ENCODE measurements at places on chromosomes 16 and 17. TPM values are rescaled to one million over a fixed set of nuclear protein-coding genes. Genes with fewer than 3 reads are reported as not detected.
A peak's percentile ranks its signal among the peaks of the same experiment; 100 is the strongest.

Gene SLC38A8
- not detected for total RNA-seq

Gene ALOXE3
- total RNA-seq = not detected

Gene ZNF19
- total RNA-seq = 3.3 TPM

- no peak overlapping the region for H3K4me3 ChIP-seq
- no peaks in the 10 kb centered on the region for H3K36me3 ChIP-seq
- no peak overlapping the region for H3K27ac ChIP-seq
- DNase-seq = no peak
These were observed 44.5 kb downstream of the KCNJ16 start for GRCh38 chr17:70119545-70119944.

GRCh38 chr17:43556292-43556691, 10.2 kb upstream of the ETV4 start:
- DNase-seq = peak; percentile 56
- no peaks in the 10 kb centered on the region for H3K27me3 ChIP-seq
- no peak overlapping the region for H3K27ac ChIP-seq
- no peak overlapping the region for H3K4me3 ChIP-seq
- H3K36me3 ChIP-seq = no peaks in the 10 kb centered on the region
- peaks cover 11% of the 10 kb centered on the region for H3K4me1 ChIP-seq

DNA sequence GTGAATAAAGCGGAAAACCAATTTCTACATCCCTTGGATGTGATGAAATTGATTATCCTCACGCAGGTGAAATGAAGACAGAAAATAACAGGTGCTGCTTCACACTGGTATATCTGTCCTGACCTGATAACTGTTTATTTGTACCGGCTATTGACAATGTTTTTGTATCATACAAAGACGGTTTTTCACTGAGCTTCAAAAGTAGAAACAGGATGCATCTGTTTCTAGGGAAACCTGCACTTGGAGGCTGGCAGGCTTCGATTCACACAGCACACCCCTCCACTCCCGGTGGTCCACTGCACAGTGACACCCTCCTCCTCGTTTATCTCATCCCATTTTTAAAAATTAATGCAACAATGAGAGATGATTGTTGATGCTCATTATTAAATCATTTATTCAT, 104.5 kb downstream of the CPPED1 start:
- no peaks in the 10 kb centered on the region for H3K4me1 ChIP-seq
- no peaks in the 10 kb centered on the region for H3K27me3 ChIP-seq
- DNase-seq = no peak
- no peak overlapping the region for H3K27ac ChIP-seq

DNA sequence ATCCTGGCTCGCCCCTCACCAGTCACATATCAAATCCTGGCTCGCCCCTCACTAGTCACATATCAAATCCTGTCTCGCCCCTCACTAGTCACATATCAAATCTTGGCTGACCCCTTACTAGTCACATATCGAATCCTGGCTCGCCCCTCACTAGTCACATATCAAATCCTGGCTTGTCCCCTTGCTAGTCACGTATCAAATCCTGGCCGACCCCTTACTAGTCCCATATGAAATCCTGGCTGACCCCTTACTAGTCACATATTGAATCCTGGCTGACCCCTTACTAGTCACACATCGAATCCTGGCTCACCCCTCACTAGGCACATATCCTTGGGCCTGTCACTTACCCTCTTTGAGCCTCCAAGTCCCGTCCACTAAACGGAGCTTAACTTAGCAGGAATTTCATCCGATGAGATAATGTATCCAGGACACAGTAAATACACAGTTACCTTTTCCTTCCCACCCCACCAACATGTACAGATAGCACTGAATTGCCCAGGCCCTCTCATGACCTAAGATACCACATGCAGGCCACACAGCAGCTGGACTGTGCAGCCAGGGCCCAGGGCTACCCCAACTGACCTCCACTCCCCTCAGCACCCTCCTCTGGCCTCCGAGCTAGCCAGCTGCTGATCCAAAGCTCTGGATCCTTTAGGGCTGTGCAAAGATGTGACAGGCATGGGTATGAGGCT, 157.8 kb upstream of the RPH3AL start:
- H3K4me3 ChIP-seq = no peak overlapping the region
- no peaks in the 10 kb centered on the region for H3K27me3 ChIP-seq
- no peaks in the 10 kb centered on the region for H3K36me3 ChIP-seq
- no peak for DNase-seq
- no peak overlapping the region for H3K27ac ChIP-seq

DNA sequence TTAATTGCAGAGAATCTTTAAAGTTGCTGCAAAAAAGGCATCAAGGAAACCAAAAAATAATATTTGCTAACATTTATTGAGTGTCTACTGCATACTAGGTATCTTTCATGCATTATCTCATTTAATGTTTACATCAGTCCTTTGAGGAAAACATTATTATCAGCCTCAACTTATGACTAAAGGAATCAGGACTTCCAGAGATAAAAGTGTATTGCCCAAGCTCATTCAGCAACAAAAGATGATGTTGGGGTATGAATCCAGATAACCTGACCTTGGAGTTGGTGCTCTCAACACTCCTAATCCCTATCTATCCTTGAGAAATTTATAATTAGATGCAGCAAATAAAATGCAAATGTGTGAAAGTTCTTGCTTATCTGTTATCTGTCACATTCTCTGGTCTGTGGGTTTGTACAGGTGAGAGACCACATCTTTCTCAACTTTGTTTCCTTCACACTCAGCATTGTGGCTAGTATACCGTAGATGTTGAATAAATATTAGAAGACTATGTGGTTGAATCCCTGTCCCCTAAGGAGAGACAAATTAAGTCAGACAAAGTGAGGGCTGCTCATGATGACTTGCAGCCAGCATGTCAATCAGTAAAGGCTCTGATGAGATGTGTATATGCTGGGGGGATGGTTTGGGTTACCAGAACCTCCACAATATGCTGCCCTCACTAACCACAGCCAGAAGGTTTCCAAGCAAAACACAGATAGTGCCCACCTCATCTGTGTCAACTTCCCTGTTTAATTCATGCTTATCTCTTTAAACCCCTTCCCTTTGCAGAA, 82.6 kb downstream of the NOG start:
- H3K4me1 ChIP-seq = peaks cover 4% of the 10 kb centered on the region
- no peak for DNase-seq
- no peaks in the 10 kb centered on the region for H3K36me3 ChIP-seq
- H3K27ac ChIP-seq = no peak overlapping the region

DNA sequence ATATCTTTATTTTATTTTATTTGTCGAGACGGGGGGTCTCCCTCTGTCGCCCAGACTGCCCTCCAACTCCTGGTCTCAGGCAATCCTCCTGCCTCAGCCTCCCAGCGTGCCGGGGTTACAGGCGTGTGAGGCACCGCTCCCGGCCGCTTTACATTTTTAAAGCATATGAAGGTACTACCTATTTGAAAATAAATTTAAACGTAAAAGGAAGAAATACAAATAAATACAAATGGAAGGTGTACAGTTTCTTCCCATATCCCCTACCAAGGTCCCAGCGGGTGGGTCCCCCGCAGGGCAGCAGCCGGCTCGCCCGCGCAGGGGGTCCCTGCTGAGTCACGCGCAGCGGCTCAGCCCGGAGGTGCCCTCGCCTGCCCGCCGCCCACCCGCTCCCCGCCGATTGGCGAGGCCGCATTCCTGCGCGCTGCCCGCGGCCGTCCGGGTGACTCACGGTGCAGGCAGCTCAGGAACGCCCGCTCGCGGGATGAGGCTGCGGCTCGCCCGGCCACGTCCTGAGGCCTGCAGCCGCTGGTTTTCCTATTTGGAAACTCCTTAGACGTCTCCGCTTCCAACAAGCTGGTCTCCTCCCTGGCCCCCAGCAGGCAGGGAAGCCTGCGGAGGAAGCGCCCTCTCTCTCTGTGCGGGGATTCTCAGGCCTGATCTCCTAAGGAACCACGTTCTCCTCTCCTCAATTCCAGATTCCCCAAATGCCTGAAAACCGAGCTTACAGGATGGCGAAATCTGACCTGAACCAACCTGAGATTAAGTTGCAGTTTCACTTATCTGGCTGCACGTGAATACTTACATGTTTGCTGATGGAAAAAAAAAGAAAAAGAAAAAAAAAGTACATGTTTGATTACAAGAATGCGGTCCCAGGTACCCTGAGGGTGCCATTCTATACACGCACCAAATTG, 54.8 kb upstream of the MAP3K14 start:
- H3K27me3 ChIP-seq = no peaks in the 10 kb centered on the region
- H3K27ac ChIP-seq = peak overlapping the region; percentile 69
- DNase-seq = peak; percentile 80
- H3K36me3 ChIP-seq = no peaks in the 10 kb centered on the region
- H3K4me3 ChIP-seq = peak overlapping the region; percentile 59
- H3K4me1 ChIP-seq = peaks cover 25% of the 10 kb centered on the region

DNA sequence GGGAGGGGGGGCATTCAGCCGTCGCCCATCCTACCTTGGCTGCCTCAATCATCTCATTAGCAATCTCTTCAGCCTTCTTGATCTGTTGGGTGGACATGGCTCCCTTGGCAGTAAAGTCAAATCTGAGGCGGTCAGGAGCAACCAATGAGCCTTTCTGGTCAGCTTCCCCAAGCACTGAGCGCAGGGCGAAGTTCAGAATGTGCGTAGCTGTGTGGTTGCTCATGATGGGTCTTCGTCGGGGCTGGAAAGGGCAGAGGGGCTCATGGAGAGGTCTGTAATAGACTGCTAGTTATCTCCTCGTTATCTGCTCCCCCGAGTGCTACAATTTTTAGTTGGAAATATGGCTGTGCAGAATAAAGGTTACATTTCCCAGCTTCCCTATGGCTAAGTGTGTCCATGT, 7.2 kb upstream of the EXOSC6 start:
- no peaks in the 10 kb centered on the region for H3K36me3 ChIP-seq
- H3K4me3 ChIP-seq = no peak overlapping the region
- H3K4me1 ChIP-seq = no peaks in the 10 kb centered on the region
- H3K27ac ChIP-seq = no peak overlapping the region

GRCh38 chr16:70511833-70512232, 11.5 kb downstream of the COG4 start:
- no peak overlapping the region for H3K4me3 ChIP-seq
- H3K27ac ChIP-seq = peak overlapping the region; percentile 69
- H3K36me3 ChIP-seq = peaks cover 2% of the 10 kb centered on the region
- DNase-seq = no peak
- H3K4me1 ChIP-seq = peaks cover 4% of the 10 kb centered on the region

GRCh38 chr17:4007346-4008081, 43.3 kb upstream of the ATP2A3 start:
- no peak overlapping the region for H3K27ac ChIP-seq
- no peaks in the 10 kb centered on the region for H3K4me1 ChIP-seq
- H3K4me3 ChIP-seq = no peak overlapping the region
- H3K36me3 ChIP-seq = peaks cover 67% of the 10 kb centered on the region
